ENCODE measurements at places on chromosomes 6 and 20.

GRCh38 chr6:170207586-170208181, 83.2 kb downstream of the DLL1 start:
- no peak for DNase-seq

DNA sequence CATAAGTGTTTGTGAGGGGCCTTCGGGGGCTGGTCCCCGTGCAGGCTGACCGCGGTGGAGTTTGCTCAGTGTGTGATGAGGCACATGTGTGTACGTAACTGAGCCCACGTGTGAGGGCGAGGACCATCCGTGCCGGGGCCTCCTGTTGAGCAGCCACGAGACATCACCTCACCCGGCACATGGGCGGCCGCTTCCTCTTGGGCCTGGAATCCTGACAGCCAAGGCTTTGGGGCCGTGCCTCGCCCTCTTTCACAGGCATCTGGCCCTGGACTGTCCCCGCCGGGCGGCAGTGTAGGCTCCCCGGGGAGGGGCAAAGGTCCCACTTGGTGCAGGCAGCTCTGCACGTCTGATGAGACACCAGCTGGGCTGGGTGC, 202.3 kb downstream of the DLL1 start:
- no peak for DNase-seq

DNA sequence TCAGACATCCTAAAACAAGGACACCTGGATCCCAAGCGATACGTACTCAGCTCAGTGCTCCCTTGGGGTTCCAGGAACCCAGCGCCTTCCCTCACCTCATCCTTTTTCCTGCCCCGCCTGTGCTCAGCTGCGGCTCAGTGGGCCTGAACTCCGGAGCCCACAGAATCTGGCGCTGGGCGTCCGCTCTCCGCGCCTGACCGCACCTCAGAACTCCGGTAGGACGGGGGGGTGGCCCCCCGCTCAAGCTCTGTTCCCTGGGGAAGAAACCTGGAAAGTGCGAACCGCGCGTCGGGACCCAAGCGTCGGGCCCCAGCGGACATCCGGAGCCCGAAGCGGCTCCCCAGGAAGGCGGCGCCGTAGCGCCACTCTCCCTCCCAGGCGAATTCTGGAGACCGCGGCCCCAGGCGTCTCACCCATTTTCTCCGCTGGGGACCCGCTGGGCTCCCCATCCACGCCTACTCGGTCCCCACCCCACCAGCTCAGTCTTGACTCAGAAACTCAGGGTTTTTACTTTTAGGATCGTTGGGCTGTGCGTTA, 336 bp upstream of the LY6G5C start:
- DNase-seq, result no peak

GRCh38 chr6:27864906-27865849, 47.0 kb downstream of the OR2B2 start:
- DNase-seq, result no peak

- DNase-seq, result peak; percentile 42
Observed at GRCh38 chr6:34154668-34155447, 9.0 kb upstream of the GRM4 start.

GRCh38 chr6:47179286-47179685, 130.4 kb downstream of the TNFRSF21 start:
- DNase-seq, result no peak

DNA sequence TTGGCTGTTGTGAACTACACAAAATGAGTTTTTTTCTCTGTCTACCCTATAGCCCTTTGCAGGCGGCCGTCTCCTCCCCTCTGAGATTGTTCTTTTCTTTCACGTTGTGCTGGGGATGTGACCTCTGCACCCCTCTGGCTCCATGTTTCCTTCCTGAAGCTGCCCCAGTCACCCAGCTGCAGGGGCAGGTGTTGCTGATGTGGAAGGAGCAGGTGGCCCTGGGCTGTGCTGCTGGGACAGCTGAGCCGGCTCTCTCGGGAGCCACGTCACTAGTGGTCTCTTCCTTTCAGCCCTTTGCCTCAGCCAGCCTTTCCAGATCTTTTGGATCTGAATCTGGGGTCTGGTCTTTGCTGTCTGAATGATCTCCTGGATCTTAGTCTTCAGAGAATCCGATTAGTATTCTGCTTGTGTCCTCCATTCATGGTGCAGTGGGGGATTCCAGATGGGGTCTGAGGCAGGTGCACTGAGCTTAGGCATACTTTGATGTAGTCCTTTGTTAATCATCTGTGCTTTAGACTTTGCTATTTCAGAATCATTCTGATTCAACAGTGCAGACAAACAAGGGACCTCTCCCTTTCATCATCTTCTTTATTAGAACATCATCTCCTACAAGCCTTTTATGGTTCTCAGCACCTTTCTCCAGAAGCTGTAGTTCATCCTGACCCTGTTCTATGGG, 31.4 kb downstream of the TMEM181 start:
- DNase-seq, result no peak

GRCh38 chr6:3409699-3410384, 47.0 kb downstream of the SLC22A23 start:
- no peak for DNase-seq

DNA sequence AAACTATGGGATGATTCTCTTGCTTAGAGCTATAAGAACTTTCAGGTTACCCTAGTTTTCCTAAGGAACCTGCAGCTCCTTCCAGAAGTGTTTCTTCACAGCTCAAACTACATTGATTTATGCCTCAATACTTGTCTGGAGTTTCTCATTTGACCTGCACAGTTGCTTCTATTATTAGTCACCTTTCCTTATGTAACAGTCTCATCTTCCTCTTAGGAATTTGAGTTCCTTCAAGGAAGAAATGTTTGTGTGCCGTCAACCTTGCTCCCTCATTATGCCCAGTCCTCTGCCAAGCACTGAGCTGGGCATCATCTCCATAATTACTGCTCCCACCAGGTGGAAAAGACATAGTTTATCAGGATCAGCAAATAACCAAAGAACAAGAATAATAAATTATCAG, 466.4 kb downstream of the PKHD1 start:
- no peak for DNase-seq

DNA sequence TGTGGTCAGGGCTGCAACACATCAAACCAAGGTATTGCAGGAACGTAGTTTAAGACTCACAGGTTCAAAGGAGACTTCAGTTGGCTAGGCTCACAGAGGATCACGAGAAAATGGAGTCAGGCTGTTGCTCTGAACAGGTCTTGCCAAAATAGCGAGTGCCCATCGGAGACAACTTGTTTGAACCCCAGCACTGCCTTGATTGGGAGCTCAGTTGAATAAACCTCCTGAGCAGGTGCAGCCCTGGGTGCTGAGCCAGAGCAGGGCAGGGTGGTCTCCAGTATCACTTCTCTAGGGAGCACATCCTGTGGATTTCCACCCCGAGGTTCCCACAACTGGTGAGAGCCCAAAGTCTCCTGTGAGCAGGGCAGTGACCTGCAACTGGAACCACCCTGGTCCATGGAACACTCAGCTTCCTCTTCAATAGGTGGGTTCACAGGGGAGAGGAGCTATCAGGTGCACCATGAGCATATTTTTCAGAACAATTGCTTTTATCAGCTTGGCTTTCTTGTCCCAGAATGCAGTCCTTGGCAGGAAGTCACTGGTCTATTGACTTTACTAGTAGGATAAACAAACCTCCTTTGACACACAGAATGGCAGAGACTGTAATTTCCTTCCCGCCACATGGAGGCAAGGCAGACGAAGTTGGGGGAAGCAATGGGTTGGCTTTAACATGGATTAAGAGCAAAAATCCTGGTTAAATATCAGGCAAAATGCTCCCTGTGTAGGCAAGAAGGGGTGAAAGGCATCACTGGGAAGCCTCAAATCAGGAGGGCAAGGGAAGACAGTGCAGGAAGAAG, 267.7 kb upstream of the FOXQ1 start:
- no peak for DNase-seq

All from stimulated activated CD8-positive, alpha-beta memory T cell treated with anti-CD3 and anti-CD28 coated beads, Interleukin-4, amount 100 ng/mL, for 1 hour (primary cell).